ENCODE measurements at places on chromosomes 4 and X.

GRCh38 chr4:188783175-188783574, 643.9 kb downstream of the TRIML1 start:
- DNase-seq = no peak

DNA sequence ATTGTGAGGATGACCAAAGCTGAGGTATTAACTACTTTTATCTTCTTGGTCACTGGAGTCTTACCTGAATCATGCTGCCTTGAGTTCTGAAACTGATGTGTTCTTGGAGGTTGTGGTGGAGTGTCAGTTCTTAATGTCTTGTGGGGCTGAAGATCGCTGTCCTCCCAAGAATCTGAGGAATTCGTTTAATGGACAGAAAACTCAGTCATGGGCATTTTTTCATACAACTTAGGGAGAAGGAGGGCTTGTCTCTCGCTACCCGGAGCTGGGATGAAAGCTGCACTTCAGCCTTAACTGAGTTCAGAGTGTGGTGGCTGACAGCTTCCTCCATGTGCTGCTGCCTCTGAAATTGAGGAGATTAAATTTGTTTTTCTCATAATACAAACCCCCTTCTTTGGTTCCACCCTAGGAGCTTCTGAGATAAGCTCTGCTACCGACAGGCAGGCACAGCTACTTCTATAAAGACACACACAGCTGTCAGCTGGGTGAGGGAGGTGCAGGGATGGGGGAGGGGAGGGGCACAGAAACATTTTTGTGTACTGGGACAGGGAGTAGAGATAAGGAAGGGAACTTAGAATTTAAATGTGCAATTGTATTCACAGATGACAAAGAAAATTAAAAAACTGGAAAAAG, 30.8 kb downstream of the RBBP7 start:
- DNase-seq = no peak

DNA sequence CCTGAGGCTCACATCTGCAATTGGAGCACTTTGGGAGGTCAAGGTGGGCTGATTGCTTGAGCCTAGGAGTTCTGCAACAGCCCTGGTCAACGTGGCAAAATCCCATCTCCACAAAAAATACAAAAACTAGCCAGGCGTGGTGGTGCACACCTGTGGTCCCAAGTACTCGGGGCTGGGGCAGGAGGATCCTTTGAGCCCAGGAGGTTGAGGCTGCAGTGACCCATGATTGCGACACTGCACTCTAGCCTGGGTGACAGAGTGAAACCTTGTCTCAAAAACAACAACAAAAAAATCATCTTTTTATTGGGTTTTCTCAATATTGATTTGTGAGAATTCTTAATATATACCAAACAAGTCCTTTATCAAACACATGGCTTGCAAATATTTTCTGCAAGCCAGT, 64.9 kb downstream of the ANKRD17 start:
- DNase-seq = no peak

- no peak for DNase-seq
Measured at GRCh38 chr4:124970011-124970410, 257.5 kb upstream of the ANKRD50 start.

- no peak for DNase-seq
Measured at GRCh38 chrX:118356154-118356701, 10.3 kb downstream of the WDR44 start.

DNA sequence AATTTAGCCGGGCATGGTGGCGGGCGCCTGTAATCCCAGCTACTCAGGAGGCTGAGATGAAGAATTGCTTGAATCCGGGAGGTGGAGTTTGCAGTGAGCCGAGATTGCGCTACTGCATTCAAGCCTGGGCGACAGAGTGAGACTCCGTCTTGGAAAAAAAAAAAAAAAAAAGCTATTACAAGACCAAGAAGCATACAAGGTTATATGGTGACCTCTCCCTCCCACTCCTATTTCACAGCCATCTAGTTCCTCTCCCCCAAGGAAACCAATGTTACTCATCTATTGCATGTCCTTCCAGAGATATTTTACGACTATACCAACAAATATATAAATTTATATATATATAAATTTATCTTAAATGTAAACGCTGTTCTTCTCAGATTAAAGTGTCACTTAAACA, 3.2 kb downstream of the SLC9A7 start:
- no peak for DNase-seq

- DNase-seq = no peak
Measured at GRCh38 chrX:77788050-77788449, 2.0 kb upstream of the ATRX start.

GRCh38 chr4:94758141-94758699, 465 bp downstream of the BMPR1B start:
- DNase-seq = peak; percentile 31
